Testis (tissue), 5 donors: ENCODE measurements at places on chromosomes 3 and 15. TPM values are rescaled to one million over a fixed set of nuclear protein-coding genes. Genes with fewer than 3 reads are reported as not detected.
A peak's percentile ranks its signal among the peaks of the same experiment; 100 is the strongest.

Gene CCDC54
- total RNA-seq: 33.9 TPM

Gene GP9
- 1.7 TPM for total RNA-seq

Gene SAMD7
- total RNA-seq: 0.68 TPM

Gene ERICH6
- 24.0 TPM for total RNA-seq

Gene GOLGA6B
- 7.4 TPM for total RNA-seq

Gene NMB
- 17.5 TPM for total RNA-seq

- DNase-seq: no peak
Measured at GRCh38 chr3:76400141-76400540, 614.8 kb upstream of the ZNF717 start.

- DNase-seq: no peak
Measured at GRCh38 chr3:39277893-39278615, 1.8 kb downstream of the CX3CR1 start.

GRCh38 chr15:44918136-44918535 is 38.4 kb upstream of the TERB2 start:
- no peak for DNase-seq

DNA sequence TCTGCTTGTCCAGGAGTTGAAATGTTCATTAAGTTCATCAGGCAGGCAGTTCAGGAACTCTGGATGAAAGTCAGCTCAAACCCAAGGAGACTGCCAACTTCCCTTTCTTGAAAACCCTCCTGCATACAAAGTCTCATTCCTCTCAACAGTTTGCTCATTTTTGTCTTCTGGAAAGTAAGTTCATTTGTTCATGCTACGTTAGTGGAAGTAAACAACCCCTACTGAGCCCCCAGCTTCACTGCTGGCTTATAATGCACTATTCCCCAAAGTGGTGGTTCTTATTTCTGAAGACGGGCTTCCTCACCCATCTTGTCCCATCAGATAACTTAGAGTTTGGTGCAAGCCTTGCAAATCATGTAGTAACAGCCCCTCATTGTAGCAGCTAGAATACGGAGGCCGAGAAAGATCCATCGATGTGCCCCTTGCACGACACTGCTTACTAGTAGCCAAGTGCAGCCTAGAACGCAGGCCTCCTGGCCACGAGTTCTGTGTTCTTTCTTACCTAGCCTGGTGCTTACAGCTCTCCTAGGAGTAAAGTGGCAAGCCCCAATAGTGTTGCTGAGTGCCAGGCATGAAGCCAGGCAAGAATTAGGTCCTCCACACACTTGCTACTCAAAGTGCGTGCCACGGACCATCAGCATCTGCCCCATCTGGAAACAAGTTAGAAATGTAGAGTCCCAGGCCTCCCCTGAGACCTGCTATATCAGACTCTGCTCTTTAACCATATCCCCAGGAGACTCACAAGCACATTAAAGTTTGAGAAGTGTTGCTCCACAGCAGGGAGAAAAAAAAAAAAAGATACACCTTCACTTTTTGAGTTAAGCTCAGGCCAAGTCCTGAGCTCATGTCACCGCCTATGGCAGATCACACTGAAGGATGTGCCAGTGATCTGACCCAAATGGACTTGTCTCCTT is 82.5 kb downstream of the RFTN1 start:
- DNase-seq: no peak

DNA sequence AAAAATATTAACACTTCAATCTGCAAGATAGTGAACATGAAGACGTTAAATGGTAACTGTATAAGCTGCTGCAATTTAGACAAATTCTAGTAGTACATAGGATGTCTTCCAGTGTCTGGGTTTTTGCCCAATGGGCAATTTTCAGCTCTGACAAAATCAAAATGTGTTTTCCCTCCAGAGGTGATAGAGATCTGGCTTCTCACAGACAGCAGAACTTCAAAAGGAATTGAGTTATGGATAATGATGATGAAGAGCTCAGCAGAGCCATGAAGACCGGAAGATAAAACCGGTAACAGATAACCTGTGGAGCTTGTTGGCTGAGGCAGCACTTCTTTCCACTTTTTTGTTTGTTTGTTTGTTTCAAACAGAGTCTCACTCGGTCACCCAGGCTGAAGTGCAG is 89.4 kb upstream of the NTRK3 start:
- DNase-seq: no peak

DNA sequence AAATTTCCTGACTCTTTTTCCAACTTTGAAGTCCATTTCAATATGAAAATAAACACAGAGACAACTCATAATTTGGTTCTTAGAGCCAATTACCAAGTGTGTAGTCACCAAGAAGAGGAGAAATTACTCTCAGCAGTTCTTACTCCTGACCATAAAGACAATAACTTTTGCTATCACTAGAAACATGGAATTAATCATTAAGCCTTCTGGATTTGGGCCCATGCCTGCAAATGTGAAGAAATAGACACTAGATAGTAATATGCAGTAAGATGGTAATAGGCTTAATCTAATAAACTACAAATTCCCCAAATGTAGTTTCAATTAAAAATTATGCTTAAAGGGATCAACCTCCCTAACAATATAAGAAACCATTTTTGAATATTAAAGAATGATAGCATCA is 185.1 kb upstream of the AGTR1 start:
- DNase-seq: no peak

GRCh38 chr3:146161663-146162002 is 649 bp upstream of the PLOD2 start:
- DNase-seq: peak; percentile 65

- peak; percentile 75 for DNase-seq
Measured at GRCh38 chr15:80234883-80235282, 17.1 kb downstream of the CTXND1 start.

GRCh38 chr3:126529585-126530170 is 5.7 kb downstream of the CHST13 start:
- no peak for DNase-seq

GRCh38 chr3:134929976-134930375 is 134.9 kb downstream of the EPHB1 start:
- DNase-seq: no peak

DNA sequence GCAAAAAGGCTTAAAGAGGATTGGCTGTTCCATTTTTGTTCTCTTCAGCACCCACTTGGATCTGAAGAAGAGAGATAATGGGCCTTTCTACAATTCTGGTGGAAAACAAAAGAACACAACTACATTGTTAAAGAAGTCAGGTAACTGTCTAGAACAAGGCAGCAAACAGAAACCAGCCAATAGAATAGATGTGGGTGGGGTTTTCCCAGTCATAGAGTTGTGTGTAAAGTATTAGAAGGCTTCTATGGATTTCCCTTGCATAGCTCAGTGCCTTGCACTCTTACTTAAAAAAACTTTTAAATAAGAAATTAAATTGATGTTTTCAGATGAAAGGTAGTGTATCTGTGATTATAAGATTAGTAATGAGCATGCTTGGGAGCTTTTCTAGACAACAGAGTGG is 462.7 kb upstream of the ATP11B start:
- no peak for DNase-seq

GRCh38 chr15:81113204-81113657 is 20.8 kb upstream of the CFAP161 start:
- DNase-seq: no peak

- no peak for DNase-seq
Measured at GRCh38 chr15:91864664-91865063, 11.2 kb downstream of the SLCO3A1 start.

GRCh38 chr15:24899795-24900194 is 55.0 kb upstream of the SNRPN start:
- no peak for DNase-seq

DNA sequence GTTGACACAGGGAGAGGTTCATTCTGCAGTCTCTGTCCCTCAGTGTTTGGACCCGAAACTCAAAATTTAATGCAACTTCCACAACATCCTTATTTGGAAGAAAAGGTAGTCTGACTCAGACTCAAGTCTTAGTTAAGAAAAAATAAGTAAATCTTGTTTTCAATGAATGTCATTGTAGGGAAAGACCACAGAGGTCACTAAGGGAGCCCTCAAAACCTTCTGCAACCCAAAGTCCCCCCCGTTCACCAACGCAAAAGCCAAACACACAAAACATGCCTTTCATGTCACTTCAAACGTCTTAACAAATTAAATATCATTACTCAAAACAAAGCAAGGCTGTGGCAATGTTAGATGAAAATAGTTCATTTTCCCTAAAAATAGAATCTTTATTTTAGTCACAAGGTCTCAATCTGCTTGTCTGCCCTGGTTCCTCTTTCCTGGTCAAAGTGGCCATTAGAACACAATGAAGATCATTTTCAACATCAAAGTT is 20.9 kb upstream of the SSUH2 start:
- no peak for DNase-seq

DNA sequence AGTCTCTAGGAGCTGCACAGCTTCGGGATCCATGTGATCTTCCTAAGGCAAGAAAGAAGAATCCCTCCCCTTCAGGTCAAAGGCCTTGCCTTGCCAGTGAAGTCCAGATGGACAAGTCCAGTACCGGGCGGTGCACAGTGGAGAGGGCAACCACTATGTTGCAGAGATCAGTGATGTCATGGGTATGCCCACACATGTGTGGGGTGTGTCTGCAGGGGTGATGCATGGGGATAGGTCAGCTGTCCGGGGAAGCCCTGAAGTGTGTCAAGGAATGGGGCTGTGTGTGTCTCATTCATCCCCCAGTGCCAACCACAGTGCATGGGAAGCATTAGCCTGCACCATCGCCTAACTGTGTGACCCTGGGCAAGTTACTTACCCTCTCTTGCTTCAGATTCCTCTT is 66.5 kb downstream of the TLE3 start:
- DNase-seq: no peak

- DNase-seq: no peak
Measured at GRCh38 chr3:25556447-25556846, 108.3 kb downstream of the TOP2B start.
